BJ (cell line): ENCODE measurements at places on chromosomes 5 and 9.

GRCh38 chr9:95502248-95502647 lies 14.5 kb downstream of the PTCH1 start:
- DNase-seq, result no peak

DNA sequence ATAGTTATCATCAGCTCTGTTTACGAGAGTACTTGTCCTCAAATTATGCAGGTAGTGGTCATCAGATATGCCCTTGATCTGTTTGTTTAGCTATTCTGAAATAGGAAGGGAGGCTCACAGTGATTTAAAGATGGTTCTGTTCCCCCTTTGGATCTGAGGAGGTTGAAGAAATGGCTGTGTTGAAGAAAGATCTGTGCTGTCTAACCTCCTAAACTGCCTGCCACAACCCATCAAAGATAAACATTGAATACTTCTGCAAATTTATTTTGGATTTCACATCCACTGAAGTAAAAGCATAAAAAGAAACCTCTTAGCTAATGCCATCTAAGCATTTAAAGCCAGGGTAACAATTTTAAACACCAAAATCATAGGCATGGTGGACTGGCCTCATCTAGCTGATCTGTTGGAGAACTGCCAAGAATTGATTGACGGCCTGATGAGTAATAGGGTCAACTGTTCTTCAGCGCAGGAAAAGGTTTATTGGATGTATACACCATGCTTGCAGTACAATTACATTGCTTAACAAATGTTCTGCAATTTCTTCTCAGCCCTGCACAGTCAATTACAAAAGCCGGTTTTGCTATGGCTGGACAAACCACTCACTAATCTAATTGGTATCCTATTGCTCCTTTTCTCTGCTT lies 97.6 kb downstream of the SEMA6A start:
- DNase-seq, result no peak

- DNase-seq, result no peak
Measured at GRCh38 chr5:2887481-2888348, 136.2 kb upstream of the IRX2 start.

GRCh38 chr9:83000765-83001164 lies 62.2 kb downstream of the RASEF start:
- no peak for DNase-seq

DNA sequence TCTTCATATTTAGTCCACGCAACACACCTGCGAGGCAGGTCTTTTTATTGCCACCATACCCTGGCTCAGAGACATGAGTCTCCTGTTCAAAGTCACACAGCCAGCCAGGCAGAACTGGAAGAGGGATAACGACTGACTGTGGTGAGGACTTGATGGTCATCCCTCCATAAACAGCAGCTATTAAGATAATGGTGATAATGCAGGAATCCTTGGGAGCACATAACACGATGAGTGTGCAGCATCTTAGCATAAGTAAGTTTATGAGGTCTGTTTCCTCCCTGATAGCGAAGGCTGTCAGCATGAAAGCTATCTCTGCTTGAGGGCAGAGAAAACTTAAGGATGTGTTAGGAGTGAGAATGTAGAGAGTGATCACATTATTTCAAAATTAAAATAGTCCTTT lies 30.9 kb downstream of the KCTD16 start:
- no peak for DNase-seq

DNA sequence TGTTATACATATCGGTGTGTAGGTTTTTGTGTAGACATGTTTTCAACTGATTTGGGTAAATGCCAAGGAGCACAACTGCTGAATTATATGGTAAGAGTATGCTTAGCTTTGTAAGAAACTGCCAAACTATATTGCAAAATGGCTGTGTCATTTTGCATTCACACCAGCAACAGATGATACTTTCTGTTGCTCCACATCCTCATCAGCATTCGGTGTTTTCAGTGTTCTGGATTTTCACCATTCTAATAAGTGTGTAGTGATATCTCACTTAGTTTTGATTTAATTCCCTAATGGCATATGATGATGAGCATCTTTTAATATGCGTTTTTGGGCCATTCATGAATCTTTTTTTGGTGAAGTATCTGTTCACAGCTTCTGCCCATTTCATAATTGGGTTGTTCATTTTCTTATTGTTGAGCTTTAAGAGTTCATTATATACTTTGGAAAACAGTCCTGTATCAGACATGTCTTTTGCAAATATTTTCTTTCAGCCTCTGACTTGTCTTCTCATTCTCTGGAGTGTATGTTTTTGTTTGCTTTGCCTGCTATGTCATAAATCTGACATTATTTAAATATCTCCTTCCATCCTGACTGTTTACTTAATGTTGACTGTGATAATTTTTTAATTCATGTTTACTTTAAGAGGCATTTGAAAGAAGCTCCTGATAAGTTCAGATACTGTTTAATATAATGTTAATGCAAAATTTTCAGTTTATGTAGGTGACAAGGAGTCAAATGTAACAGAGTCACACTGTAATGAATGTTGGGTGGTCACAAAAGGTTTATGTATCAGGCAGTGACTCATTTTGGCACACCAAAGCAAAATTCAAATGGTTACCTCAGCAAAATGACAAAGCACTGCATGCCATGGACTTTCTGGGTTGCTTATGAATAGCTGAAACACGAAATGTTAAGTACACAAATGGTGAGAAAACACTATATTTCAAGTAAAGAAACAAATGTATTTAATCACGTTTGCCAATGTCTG lies 181.1 kb upstream of the DAB2 start:
- no peak for DNase-seq

- no peak for DNase-seq
Measured at GRCh38 chr9:133844398-133844784, 106.2 kb upstream of the SARDH start.
